ENCODE measurements at places on chromosomes 16 and 17. TPM values are rescaled to one million over a fixed set of nuclear protein-coding genes. Genes with fewer than 3 reads are reported as not detected.

The CHRNE gene
- 0.27 TPM for total RNA-seq

The SLFN14 gene
- not detected for total RNA-seq

The FN3K gene
- 31.2 TPM for total RNA-seq

The ATAD5 gene
- 40.9 TPM for total RNA-seq

The MILR1 gene
- total RNA-seq, result 101 TPM

The CDK3 gene
- 12.8 TPM for total RNA-seq

The ASPHD1 gene
- total RNA-seq, result 0.30 TPM

The PPM1E gene
- 1.1 TPM for total RNA-seq

The SLC38A8 gene
- total RNA-seq, result not detected

The KRTAP9-7 gene
- total RNA-seq, result not detected

The KIF19 gene
- total RNA-seq, result not detected

The TRPV2 gene
- 4.9 TPM for total RNA-seq

The AOC3 gene
- total RNA-seq, result 3.6 TPM

The HBQ1 gene
- total RNA-seq, result not detected

The CCL5 gene
- total RNA-seq, result 0.88 TPM

The STX4 gene
- 41.6 TPM for total RNA-seq

The MT1H gene
- not detected for total RNA-seq

The NEUROD2 gene
- not detected for total RNA-seq

The ABCC12 gene
- total RNA-seq, result not detected

The ERBB2 gene
- 11.4 TPM for total RNA-seq

The ERN1 gene
- total RNA-seq, result 70.3 TPM

The NME3 gene
- total RNA-seq, result 34.8 TPM

The TTYH2 gene
- 4.3 TPM for total RNA-seq

The KRTAP9-8 gene
- total RNA-seq, result not detected

The NPIPA7 gene
- total RNA-seq, result 14.4 TPM

The CD300LB gene
- total RNA-seq, result not detected

The SNX20 gene
- 1.5 TPM for total RNA-seq

The KRT12 gene
- total RNA-seq, result not detected

The LONP2 gene
- 22.7 TPM for total RNA-seq

The CACNG5 gene
- total RNA-seq, result not detected

The ARL5C gene
- 0.68 TPM for total RNA-seq
